ENCODE measurements at places on chromosomes 4 and X. TPM values are rescaled to one million over a fixed set of nuclear protein-coding genes. Genes with fewer than 3 reads are reported as not detected.

The RASL11B gene
- total RNA-seq: 0.48 TPM

DNA sequence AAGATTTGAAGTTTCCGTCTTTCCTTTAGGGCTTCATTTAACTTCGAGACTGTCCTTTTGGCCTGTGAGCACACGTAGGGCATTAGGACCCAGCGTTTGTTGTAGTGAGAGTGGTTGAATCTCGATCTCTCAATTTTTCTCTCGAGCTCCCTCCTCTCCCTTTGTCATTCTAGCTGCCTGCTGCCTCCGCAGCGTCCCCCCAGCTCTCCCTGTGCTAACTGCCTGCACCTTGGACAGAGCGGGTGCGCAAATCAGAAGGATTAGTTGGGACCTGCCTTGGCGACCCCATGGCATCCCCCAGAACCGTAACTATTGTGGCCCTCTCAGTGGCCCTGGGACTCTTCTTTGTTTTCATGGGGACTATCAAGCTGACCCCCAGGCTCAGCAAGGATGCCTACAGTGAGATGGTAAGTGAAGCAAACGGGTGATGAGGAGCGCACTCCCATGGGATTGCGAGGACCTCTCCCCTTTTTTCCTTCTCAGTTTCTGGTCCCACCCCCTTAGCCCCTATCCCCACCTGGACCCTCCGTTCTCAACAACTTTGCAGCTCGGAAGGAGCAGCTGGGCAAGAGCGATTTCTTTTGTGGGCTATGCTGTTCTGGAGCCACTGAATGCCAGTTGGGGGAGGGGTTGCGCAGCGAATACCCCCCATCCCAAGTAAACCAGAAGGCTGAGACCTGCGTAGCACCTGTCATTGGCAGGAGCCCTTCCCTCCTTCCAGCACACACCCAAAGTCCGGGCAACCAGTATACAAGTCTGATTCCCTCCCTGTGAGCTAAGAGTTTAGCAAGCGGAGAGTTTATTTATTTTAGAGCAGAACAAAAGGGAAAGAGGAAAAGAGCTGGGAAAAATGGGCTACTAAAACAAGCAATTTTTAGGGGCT lies at the start of gene TMEM35A:
Gene TMEM35A (plus strand): TSS at position 164 of the 883 bp plus-strand sequence. CDS start 124 bp downstream, at position 288.
- DNase-seq: no peak

DNA sequence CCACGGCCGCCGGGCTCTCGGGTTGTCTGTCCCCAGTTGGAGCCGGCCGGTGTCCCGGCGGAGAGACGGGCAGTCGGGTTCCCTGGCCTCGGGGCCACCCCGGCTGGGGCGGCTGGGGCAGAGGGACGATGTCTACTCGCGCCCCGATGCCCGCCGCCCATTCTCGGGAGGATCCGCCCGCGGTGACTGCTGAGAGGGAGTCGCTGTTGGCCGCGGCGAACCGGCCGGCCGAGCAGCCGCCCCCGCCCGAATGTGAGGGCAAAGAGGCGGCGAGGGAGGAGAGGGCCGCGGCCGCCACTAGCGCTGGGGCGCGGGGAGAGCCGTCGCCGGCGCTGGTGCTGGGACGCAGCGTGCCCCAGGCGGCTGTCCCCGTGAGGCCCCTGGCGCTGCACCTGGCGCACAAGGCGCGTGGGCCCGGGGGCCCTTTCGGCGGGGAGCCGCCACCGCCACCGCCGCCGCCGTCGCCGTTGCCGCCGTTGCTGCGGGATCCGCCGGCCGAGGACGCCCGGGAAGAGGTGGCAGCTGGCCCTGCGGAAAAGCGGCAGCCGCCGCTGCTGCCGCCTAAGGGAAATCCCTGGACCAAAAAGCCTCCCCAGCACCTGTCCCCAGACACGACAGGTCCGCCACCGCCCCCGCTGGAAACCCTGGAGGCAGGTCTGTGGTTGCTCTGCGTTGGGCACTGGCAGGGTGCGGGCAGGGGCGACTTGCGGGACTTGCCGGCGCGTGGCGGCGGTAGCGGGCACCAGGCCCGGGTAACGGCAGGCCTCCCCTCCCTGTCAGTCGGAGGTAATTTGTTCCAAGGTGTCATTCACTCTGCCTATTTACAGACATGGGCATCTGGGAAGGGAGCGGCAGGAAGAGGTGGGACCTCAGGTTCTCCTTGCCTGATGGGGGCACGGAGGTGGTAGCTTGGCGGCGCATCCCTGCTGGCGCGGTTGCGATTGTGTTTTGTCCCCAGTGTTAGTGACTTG lies 739 bp downstream of the LARP1B start:
- DNase-seq: peak; percentile 73

DNA sequence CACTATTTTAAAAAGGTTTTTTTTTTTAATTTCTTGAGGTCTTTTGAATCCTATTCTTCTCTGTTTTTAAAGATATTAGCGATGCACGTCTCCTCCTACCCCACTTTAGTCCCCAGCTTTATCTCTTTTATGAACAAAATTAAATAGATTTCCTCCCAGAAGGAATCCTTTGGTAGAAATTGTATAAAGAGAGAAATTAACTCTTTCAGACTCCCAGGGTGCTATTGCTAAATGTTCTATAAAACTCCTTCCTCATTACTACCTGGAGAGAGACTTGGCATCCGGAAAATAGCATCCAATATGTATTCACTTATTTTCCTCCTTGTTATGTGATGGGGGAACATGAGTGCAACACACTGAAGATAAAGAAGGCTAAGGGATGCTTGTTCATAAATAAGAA lies 16.5 kb upstream of the PACRGL start:
- DNase-seq: no peak

GRCh38 chr4:1247864-1248244 lies 1.1 kb downstream of the CTBP1 start:
- DNase-seq: no peak

The TLR8 gene
- not detected for total RNA-seq

GRCh38 chr4:150694438-150694837 lies 112.5 kb downstream of the MAB21L2 start:
- no peak for DNase-seq

The FUNDC2 gene
- 34.6 TPM for total RNA-seq

The CT45A8 gene
- not detected for total RNA-seq

The LRIT3 gene
- total RNA-seq: 0.46 TPM

The APLN gene
- total RNA-seq: 0.23 TPM

The ZNF630 gene
- total RNA-seq: 2.3 TPM

- no peak for DNase-seq
Measured at GRCh38 chr4:6420036-6420435, 52.4 kb downstream of the PPP2R2C start.

The HNRNPD gene
- total RNA-seq: 265 TPM

The F11 gene
- not detected for total RNA-seq

The ATP8A1 gene
- total RNA-seq: 55.9 TPM

- DNase-seq: no peak
Measured at GRCh38 chrX:150258463-150259430, 104.4 kb upstream of the MAMLD1 start.

The SNCA gene
- total RNA-seq: 0.86 TPM

DNA sequence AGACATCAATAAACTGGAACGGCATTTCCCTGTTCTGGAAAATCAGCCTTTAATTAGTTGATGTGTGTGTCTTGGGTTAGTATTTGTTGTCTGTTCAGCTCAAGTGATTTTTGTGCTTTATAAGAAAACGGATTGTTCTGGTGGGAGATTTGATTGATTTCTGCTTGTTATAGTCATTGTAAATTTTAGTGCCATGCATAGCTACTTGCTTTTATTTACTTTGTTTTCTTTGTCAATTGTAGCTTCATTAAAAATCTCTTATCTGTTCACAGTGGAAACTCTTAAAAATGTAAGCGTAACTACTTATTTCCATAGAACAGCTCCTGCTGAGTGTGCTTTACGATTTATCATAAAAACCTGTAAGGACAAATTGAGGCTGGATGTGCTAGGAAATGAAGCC lies 253.2 kb downstream of the TENM3 start:
- no peak for DNase-seq

DNA sequence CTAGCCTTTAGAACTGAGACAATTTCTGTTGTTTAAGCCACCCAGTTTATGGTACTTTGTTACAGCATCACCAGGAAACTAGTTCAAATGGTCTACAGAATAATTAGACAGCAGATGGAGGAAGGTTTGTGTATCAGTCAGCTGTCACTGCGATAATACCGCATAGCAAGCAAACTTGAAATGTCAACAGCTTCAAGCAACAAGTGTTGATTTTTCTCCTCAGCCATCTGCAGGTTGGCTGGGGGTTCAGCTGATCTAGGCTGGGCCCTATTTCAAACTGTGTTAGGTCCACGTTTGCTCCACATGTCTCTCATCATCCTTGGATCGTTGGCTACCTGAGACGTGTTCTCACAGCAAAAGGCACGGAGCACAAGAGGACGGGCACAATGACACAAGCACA lies 19.2 kb upstream of the PHEX start:
- no peak for DNase-seq

- no peak for DNase-seq
Measured at GRCh38 chrX:136819031-136819703, 38.4 kb upstream of the ARHGEF6 start.

The HSD17B13 gene
- total RNA-seq: 0.14 TPM

DNA sequence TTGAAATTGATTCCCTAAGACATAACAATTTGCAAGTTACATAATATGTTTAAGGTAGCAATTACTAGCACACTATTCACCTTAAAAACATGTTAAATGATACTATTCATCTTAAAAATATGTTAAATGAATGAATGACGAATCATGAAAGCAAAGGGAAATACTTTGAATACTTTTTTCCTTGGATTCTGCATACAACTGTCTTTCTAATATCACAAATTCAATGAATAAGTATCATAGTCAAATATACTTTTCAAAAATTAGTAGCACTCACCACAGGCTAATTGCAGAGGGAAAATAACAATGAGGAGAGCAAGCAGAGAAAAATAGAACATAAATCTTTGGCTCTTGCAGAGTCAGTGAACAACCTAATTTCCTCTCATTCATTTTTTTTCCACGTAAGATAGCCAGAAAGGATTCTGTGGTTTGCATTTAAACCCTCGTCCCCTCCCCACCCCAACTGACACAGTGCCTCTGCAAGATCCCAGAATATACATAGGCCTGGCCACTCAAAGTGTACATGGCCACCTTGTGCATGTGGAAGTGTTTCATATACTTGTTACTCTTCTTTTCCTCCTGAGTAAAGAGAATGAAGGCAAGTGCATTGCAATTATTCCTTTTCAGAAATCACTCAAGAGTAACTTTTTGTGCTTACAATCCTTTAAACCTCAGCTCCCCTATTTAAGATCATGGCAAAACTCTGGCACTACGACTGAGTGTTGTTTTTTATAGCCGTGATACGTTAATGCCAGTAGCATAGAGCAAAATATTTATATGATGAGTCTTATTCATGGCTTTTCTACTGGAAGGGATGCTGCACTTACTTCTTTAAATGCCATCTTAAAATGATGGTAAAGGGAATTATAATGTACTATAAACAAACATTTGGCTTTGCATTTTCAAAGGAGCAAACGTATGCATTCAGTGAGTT lies 236.4 kb downstream of the PDGFC start:
- no peak for DNase-seq

The SH2D1A gene
- 47.1 TPM for total RNA-seq

GRCh38 chrX:14697451-14697850 lies 168.1 kb downstream of the GLRA2 start:
- peak; percentile 15 for DNase-seq

- DNase-seq: peak; percentile 29
Measured at GRCh38 chr4:146159384-146160058, 16.0 kb upstream of the LSM6 start.

The IL3RA gene
- 1.5 TPM for total RNA-seq

- no peak for DNase-seq
Measured at GRCh38 chrX:12991575-12991974, 16.7 kb downstream of the TMSB4X start.

- DNase-seq: no peak
Measured at GRCh38 chrX:94288972-94289371, 615.0 kb downstream of the FAM133A start.

- DNase-seq: no peak
Measured at GRCh38 chrX:78886550-78886949, 58.6 kb upstream of the P2RY10 start.

- DNase-seq: no peak
Measured at GRCh38 chr4:156884183-156884582, 87.4 kb downstream of the PDGFC start.

DNA sequence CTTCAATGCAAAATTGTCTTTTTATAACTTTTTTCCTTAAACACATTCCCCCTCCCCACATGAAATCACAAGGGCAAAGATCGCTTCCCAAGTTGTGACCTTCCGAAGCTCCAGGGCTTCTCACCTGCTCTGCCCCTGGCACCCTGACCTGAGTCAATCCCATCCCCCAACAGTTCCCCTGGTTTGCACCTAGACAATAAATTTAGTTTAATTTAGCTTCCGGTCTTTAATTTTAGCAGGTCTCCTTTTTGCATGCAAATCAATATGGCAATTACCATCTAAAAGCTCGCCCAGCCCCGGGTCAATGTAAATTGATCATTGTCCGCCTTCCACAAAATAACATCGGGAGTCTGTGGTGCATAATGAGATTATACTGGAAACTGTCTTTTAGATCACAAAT lies 6.8 kb downstream of the BCOR start:
- DNase-seq: no peak

DNA sequence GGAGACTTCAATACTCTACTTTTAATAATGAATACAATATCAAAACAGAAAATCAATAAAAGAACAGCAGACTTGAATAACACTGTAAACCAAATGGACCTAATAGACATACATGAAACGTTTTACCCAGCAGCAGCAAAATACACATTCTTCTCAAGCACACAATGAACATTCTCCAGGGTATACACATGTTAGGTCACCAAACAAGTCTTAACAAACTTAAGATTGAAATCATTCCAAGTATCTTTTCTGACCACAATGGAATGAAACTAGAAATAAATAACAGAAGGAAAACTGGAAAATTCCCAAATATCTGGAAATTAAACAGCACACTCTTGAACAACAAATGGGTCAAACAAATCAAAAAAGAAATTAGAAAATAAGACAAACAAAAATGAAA lies 145.0 kb upstream of the CT83 start:
- no peak for DNase-seq

DNA sequence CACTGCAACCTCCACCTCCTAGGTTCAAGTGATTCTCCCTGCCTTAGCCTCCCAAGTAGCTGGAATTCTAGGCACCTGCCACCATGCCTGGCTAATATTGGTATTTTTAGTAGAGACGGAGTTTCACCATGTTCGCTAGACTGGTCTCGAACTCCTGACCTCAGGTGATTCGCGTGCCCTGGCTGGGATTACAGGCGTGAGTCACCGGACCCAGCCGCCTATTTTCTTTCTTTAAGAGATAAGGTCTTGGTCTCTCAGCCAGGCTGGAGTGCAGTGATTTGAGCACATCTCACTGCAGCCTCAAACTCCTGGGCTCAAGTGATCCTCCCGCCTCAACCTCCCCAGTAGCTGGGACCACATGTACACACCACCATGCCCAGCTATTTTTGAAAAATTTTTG lies 166.5 kb downstream of the DHRSX start:
- no peak for DNase-seq

DNA sequence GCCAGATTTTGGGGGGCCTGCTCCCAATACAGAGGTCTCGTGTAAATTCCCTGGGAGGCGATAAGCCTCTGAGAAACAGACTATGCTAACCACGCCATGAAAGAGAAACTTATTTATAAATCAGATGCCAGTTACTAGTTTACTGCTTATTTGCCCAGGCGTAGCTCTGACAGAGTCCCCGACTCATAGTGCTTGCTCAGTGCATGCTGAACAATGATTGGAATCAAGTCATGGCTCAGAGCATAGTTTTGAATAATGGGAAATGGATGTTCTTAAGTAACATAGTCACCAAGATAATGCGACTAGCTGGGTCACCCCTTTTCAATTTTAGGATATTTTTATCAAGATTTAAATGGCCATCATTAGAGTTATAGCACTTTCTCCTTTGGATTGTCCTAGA lies 39.9 kb downstream of the HTT start:
- no peak for DNase-seq
